ENCODE measurements at places on chromosomes 16 and 17. TPM values are rescaled to one million over a fixed set of nuclear protein-coding genes. Genes with fewer than 3 reads are reported as not detected.

DNA sequence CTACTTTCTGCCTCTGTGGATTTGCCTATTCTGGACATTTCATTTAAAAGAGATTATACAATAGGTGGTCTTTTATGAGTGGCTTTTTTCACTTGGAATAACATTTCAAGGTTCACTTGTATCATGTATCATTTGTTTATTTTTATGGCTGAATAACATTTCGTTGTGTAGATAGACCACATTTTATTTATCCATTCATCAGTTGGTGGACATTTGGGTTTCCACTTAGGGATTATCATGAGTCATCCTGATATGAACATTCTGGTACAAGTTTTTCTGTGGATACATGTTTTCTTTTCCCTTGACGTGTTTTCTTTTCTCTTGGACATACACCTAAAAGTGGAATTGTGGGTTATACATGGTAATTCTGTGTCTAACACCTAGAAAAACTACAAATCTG, 25.3 kb downstream of the PRSS54 start:
- DNase-seq = peak; percentile 40

DNA sequence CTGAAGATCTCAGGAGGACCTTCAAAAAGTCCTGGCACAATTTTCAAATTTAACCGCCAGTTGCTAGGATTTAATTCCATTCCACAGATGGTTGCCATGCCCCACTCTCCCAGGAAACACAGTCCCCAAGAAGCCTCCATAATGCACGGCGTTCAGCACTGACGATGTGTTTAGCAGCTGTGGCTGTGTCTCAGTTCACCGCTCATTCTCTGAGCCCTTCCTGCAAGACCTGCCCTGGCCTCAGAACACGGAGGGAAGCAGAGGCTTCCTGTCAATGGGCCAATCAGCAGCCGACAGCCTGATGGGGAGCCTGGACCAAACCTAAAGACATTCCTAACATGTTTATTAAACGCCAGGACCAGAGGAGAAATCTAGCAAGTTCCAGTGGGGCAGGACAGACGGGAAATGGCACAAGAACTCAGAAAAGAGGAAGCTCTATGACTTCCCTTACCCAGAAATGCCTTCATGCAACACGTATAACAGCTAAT, 4.9 kb downstream of the MYLK3 start:
- peak; percentile 28 for DNase-seq

The RTN4RL1 gene
- total RNA-seq = under 0.01 TPM

- DNase-seq = no peak
These were observed 34.0 kb downstream of the TMEM132E start for GRCh38 chr17:34613064-34614019.

GRCh38 chr17:82525712-82526111, 6.2 kb downstream of the FOXK2 start:
- DNase-seq = no peak

The ZSCAN10 gene
- not detected for total RNA-seq

GRCh38 chr16:77183137-77183536, 7.9 kb upstream of the MON1B start:
- DNase-seq = peak; percentile 4

- DNase-seq = no peak
These were observed 521 bp downstream of the C16orf87 start for GRCh38 chr16:46830417-46830901.

GRCh38 chr16:27994686-27995085, 68.8 kb downstream of the GSG1L start:
- no peak for DNase-seq

GRCh38 chr17:75105126-75106080, 4.4 kb upstream of the ARMC7 start:
- peak; percentile 40 for DNase-seq

GRCh38 chr17:1764284-1764683, 2.4 kb downstream of the SERPINF1 start:
- DNase-seq = peak; percentile 87

DNA sequence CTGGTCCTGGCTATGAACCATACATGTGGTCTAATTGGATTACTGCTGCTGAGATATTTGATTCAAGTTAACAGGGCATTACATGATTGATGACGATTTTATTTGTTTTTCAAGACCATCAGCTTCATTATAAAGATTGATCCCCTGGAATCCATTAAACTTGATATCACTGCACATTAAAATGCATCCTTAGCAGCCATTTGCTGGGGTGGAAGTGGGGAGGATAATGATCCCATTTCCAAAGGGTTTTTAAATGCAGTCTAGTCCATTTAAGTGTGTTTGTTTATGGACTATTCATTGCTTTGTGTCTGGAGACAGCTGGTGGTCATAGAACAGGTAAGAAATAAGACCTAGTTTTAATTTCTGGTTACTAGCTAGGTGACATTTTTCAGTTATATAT, 40.9 kb downstream of the ADAMTS18 start:
- no peak for DNase-seq

DNA sequence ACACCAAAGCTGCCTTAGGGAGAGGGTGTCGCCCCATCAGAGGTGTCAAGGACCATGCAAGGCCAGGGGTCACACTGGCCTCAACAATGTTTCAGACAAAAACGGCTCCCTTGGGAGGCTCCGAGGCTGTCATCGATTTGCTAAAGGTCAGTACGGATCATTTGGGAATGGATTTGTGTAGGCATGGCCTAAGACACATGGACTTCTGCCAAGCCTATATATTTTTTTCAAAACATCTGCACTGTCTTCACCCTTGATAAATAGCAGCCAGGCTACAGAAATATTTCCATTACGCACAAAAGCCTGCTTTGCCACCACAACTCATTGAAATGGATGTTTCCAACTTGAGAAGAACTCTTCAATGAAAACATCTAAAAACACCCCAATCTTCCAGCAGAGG, 10.3 kb downstream of the CUEDC1 start:
- no peak for DNase-seq

- no peak for DNase-seq
These were observed 385.3 kb downstream of the HAPSTR1 start for GRCh38 chr16:9476744-9477143.

DNA sequence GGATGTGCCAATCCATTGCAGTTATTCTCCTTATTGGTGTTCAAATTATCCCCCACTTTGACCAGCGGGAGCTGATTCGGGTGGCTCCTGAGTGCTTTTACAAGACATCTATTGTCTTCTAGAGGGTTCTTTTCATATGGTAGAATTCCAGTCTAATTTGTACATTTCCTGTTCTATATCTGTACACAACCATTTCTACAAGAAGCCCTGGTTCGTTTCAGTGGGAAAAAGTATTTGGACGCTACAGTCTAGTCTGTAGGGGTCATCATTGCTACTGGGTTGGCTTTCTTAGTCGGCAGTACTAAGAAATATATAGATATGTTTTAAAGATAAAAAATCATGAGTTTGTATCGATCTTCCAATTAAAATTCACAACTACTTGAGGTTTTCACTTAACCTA, 262.6 kb downstream of the MAP2K6 start:
- DNase-seq = no peak

DNA sequence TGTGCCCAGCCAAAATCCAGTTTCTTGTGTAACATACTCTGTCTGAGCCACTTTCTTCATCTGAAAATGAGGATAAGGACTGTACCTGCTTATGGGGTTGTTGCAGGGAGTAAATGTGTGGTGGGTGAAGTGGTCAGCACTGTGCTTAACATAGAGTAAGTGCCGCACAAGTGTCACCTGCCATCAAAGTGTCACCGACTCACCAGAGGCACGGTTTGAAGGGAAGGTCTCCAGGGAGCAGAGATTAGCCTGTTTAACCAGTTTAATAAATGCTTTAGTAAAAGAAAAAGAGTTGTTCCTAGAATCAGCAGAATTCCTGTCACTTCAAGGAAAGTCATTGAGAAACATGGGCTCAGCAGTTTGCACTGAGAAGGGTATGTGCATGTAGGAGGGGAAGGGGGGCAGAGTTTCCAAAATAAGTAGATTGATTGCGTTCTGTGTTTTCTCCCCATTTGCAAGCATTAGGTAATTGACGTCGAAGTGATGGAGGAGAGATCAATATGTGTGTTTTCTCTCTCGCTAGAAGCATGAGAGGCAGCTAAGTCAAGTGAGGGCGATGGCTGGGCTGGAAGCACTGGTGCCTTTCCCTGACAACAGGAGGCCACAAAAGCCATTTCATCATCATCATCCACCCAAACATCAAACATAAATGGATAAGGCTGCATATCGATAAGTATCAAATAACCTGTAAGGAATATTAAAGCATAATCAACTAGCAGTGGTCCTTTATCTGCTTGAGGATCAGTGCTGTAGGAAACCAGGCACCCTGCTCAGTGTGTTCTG, 19.1 kb downstream of the FAM20A start:
- no peak for DNase-seq

- no peak for DNase-seq
These were observed 1.0 kb downstream of the MED1 start for GRCh38 chr17:39450051-39450450.

The MARVELD3 gene
- not detected for total RNA-seq

DNA sequence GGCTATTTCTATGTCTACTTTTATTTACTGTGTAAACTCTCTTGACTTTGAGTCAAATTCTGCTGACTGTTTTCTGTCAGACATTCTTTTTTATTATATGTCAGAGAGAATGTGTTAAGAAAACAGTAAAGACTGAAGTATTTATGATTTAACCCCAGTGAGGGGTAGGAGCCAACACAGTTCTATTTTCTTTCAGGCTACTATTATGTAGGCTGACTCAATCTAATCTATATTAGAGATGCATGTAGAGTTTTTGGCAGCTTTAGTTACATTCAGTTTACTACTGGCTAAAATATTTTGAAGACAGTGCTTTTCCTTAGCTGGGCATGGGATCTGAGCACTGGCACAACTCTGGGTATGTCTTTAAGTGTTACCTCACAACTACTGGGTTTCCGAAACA, 1108.0 kb downstream of the CDH11 start:
- no peak for DNase-seq

DNA sequence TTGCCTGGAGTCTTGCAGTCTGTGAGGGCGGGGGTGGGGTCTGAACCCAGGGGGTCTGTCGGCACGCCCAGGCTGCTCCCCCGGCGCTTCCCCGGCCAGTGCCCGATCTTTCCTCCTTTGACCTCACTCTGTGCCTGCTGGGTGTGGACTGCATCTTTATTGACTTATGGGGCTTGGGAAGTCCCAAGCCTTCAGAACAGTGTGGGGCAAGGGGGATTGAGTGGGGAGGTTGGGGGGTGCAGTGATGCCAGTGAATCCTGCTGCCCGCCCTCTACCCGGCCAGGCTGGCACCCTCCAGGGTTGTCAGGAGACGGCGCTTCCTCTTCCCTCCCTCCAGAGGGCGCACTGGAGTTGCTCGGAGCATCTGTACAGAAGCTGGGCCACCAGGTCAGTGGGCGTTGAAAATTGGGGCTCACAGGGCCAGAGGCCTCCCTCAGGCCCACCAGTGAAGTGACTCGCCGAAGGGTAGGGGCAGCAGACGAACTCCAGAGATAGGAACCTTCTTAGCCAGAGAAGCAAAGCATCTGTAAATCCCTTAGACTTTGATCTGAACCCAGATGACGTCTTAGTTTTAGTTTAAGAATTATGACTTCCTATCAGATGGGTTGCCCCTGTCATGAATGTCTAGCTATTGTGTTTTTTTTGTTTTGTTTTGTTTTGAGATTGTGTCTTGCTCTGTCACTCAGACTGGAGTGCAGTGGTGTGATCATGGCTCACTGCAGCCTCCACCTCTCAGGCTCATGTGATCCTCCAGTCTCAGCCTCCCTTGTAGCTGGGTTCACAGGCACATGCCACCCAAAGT, 184.8 kb upstream of the CIBAR2 start:
- DNase-seq = no peak

The MYCBPAP gene
- under 0.01 TPM for total RNA-seq

- DNase-seq = no peak
These were observed 40.2 kb downstream of the JPH3 start for GRCh38 chr16:87642491-87642890.

The DVL2 gene
- total RNA-seq = 21.3 TPM

- DNase-seq = peak; percentile 39
These were observed 6.4 kb upstream of the GGT6 start for GRCh38 chr17:4566785-4567184.

DNA sequence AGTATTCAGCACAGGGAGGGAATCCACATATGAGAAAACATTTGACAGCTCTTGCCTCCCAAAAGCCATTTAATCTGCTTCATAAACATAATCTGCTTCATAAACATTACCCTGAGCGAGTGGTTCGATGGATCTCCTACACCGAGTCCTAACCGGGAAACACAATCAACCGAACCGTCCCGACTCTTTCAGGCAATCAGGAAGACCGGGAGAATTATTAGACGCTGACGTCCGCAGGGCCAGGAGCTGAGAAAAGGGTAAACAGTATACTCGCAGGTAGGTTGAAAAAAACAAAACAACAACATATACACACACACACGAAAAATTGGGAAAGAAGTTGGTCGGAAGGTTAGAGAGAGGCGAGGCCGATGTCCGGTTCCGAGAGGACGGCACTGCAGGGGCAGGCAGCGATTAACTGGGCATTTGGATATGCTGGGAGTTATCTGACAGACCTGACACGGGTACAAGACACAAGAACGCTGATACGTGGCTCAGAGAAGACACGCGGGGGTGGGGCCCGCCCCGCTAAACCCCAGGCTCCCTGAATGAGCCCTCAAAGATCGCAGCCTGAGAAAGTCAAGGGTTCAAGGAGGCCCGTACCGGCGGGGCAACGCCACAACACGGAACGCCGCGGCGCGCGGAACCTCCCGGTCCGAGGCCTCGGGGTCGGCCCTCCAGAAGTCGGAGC, 585 bp downstream of the AP1G1 start:
- DNase-seq = peak; percentile 21

GRCh38 chr16:88498576-88499208, 45.6 kb downstream of the ZFPM1 start:
- DNase-seq = no peak

DNA sequence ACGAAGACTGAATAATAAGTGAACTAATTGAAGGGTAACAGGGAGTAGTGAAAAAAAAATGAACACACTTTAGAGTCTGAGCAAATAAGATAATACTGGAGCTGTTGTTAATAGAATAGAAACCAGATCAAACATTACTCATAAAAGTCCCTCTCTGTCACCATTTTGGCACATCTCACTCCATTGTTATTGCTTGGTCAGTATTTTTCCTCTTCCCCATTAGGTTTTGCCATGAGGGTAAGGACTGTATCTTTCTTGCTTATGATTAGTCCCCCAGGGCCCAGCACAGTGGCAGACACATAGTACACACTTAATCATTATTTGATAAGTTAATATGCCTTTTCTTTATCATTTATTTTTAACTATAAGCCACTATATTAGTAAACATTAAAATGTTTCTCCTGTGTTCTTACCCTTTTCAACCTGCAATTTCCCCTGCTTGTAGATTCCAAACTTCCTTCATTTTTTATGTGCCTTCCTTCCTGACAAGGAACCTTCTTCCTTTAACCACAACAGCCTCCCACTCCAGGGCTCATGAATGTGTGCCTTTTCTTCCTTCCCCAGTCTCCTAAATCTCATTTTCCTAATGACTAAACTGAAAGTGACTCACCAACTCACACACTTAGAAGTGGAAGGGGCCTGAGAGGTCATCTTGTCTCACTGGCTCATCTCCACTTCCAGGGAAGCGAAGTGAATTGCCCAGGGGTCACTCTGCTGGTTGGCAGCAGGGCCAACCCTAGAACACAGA, 88.2 kb upstream of the HAS3 start:
- peak; percentile 85 for DNase-seq

GRCh38 chr17:66611397-66611796, 223.5 kb upstream of the CACNG5 start:
- DNase-seq = no peak

The FBXW10 gene
- total RNA-seq = not detected

- peak; percentile 82 for DNase-seq
These were observed 49.0 kb upstream of the CHMP6 start for GRCh38 chr17:80942423-80943345.

- no peak for DNase-seq
These were observed 1.2 kb downstream of the PTX4 start for GRCh38 chr16:1487395-1488053.

All from IMR-90 (cell line).